ENCODE measurements at places on chromosomes 4 and X.

DNA sequence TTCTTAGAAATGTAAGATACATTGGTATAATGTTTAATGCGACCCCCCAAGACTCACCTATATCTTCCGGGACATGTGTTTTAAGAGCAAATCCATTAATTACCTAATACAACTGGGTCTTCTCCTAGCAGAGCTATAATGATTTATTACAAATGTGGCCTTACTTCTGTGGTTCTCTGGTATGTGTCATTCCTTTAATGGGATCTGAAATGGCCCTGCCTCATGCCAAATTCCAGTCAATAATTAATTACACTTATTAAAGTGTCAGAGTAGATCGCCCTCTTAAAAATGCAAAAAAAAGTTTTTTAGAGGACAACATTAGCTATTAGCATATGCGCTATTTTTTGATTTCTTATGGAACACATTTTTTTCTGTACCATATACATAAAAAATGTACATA lies 17.0 kb downstream of the HPSE start:
- DNase-seq, result no peak

- DNase-seq, result no peak
Measured at GRCh38 chr4:93029769-93030168, 726.0 kb downstream of the GRID2 start.

- DNase-seq, result no peak
Measured at GRCh38 chr4:61143461-61143860, 56.7 kb upstream of the ADGRL3 start.

GRCh38 chr4:137510557-137511265 lies 21.6 kb downstream of the PCDH18 start:
- DNase-seq, result peak; percentile 85

GRCh38 chr4:135050086-135050717 lies 848.6 kb upstream of the PABPC4L start:
- DNase-seq, result no peak

DNA sequence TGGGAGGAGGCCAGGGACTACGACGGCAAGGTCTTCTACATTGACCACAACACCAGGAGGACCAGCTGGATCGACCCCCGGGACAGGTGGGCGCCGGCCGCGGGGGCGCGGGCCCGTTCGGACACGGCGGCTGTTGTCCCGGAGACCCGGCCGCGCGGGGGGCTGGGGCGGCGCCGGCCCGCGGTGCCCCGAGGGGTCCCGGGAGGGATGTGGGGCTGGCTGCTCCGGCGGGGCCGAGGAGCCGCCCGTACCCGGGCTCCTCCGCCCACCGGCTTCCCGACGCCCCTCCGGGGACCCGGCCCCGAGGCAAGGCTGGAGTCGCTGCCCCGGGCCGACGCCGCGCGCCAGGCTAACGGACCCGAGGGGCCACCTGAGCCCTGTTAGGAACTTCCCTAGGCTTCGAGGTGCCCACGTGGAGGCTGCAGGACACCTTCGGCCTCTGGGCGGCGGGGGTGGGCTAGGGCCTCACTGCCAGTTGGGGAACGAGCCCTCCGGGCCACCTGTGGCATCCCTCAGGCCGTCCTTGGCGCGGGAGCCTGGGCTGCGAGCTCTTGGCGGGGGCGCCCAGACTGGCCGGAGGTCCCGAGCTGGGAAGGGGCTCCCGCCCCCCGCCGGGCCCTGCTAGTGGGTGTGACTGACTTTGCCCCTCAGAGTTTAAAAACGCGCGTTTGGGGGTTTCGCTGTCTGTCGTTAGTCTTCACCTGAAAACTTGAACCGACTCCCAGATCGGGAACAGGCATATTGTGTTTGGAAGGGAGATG lies 660 bp downstream of the WWC2 start:
- no peak for DNase-seq

GRCh38 chr4:159719531-159719930 lies 616.7 kb downstream of the RAPGEF2 start:
- no peak for DNase-seq

GRCh38 chrX:68647156-68647957 lies at the start of gene STARD8:
STARD8 (plus strand) TSS chrX:68647666; CDS start chrX:68647883, 217 bp downstream.
- DNase-seq, result peak; percentile 40

DNA sequence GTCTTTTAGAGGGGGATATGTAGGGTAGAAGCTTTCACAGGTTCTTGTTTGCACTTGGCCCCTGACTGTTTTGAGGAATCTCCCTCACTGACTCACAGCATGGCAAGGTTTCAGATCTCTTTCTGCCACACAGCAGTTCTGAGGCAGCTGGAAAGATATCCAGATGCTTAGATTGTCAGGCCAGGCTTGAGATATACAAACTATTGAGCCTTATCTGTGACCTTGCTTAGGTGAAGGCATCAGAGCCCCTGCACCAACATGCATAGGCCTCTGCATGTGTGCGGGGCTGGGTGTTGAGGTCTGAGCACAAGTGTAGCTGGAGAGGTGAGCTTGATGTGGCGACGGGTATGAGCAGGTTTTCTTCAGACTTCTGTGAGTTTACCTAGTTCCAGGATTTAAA lies 80.9 kb upstream of the MSANTD1 start:
- DNase-seq, result no peak

DNA sequence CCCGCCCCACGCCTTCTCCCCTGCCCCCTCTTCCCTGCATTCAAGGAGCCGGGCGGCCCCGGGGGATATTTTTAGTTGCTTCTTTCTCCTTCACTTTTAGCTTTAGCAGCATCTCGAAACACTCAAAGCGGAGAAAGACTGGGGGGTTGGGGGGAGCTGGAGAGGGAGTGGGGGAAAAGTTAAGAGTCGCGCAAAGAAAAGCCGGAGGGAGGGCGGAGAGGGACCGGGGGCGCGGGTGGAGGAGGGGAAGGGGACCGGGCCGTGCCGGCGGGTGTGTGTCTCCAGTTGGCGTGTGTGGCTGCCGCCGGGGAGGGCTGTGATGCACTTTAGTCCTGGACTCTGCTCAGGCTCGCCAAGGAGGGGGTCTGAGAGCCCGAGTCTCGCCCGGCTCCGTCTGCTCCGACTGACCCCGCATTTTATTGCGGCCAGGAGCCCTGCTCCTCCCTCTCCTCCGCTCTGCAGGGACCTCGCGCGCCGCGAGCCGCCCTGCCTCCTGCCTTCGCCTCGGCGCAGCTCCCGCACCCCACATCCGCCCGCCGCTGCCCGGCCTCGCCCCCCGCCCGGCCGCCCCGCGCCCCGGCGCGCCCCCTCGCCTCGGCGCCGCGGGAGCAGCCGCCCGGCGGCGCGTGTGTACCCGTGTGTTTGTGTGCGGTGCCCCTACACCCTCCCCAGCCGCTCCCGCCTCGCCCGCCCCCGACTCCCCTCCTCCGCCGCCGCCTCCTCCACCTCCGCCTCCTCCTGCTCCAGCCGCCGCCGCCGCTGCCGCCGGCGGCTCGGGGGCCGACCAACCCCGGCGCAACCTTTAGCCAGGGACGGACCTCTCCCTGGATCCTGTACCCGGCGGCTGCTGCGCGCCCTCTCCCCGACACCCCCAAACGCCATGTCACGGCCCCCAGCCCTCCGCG lies 1.4 kb downstream of the ZNF827 start:
- peak; percentile 38 for DNase-seq

DNA sequence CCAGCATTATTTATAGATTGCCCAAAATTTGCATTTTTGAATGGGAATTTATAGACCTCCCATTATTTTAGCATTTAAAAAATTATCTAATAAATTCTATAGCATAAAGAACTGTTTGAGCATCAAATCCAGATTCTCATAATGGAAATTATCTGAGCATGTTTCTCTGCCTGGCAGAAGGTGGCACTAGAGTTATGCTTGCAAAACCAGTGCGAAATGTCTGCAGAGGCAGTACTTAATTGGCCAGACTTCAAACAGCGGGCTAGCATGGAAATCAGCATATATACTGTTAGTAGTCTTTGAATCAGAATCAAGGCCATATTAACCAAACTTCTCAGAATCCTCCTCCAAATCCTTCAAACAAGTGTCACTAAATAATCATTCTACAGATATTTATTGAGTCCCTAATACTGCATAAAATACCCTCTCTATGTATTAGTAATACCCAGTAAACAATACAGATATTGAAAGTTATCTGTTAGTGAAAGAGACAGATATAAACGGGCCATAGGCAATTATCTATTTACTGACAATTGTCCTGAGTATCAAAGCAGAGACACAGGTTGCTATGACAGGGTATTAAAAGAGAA lies 78.7 kb upstream of the DCLK2 start:
- DNase-seq, result peak; percentile 72

GRCh38 chrX:105662248-105662647 lies 160.1 kb upstream of the NRK start:
- peak; percentile 43 for DNase-seq

- no peak for DNase-seq
Measured at GRCh38 chr4:123471655-123472369, 75.2 kb downstream of the SPRY1 start.
